ENCODE measurements at places on chromosomes 6 and 20. TPM values are rescaled to one million over a fixed set of nuclear protein-coding genes. Genes with fewer than 3 reads are reported as not detected.
A peak's percentile ranks its signal among the peaks of the same experiment; 100 is the strongest.

GRCh38 chr6:13159300-13159699 is 169.0 kb downstream of the TBC1D7 start:
- no peak for DNase-seq

DNA sequence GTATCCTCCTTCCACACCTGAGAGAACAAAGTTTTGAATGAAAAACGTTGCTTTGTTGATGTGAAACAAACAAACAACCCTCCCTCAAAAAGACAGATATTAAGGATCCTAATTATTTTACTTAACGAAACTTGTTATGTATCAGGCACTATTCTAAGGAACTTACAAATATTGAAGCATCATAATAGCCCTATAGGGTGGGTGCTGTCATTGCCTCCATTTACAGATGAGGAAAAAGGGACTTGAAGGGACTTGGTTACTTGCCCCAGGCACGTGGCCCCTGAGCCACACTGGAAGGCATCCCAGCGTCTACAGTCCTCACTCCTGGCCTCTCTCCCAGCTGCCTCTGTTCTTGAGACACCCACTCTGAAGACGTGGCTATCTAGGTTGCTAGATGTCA is 20.2 kb upstream of the OLIG3 start:
- no peak for DNase-seq

GRCh38 chr6:98827295-98828159 is 6.8 kb upstream of the POU3F2 start:
- DNase-seq = no peak

DNA sequence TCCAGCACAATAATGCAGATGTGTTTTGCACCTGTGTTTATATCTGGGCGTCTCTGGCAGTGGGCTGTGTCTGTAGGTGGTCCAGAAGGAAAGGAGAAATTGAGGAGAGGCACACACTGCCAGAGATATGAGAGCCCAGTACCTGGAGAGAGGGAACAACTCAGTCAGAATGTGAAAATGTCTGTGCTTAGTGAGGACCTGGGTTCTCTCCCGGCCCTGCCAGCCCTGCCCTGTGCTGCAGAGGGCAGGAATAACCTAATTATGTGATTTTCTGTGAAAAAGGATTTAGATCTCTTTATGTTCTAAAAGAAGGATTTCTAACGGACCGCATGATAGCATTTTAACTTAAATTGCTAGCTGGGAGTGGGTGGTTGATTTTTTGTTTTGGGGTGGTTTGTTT is 8.3 kb upstream of the EXOC2 start:
- no peak for DNase-seq

DNA sequence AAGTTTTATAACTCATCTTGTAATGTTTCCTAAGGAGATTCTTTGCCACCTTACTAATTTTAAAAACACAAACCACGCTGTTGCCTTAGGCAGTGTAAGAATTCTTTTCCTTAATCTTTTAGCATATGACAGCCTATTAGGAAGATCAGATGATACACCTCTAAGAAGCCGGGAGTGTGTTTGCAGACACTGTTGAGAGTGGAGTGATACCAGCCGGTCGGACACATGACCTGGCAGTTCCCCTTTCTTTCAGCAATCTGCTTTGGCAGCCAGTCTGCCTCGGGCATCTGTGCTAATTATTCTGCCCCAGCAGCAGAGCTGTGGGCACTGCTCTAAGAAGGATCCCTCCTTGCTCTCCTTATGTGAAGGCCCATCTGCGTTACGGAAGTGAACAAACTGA is 50.9 kb downstream of the PLCB4 start:
- peak; percentile 63 for DNase-seq

The MUC22 gene
- not detected for total RNA-seq

The VNN1 gene
- 4.0 TPM for total RNA-seq

The NDUFAF5 gene
- 2.3 TPM for total RNA-seq

DNA sequence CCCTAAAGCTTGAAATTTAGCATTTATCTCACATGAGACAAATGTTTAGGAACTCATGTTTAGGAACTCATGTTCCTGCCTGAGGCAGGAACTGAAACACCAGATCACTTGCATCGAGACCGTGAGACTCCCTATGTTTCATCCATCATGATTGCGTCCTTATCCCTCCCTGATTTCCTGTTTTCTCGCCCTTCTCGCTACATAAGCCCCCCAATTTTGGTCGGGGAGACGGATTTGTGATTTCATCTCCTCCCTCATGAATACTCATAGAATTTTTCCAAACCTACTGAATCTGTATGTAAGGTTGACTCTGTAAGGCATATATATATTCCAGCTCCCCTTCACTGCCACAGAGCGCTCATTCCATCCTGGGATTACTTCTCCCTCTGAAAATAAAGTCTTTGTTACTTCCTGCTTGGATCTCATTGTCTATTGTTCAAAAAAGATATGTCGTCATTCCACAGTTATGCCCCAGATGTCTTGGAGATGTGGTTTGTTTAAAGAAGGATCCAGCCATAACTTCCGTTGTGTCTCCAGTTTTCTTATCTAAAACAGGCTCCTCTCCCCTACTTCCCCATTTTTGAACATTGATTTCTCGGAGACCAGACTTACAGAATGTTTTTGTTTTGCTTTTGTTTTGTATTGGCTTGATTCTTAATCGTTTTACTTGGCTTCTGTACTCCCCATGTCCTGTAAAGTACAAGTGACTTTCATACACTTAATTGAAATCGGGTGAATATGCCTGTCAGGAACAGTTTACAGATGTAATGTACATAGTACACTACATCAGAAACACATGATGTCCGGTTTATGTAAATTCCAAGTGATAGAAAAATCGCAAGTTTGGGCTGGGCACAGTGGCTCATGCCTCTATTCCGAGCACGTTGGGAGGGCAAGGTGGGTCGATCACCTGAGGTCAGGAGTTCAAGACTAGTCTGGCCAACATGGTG is 118.7 kb downstream of the HFE start:
- no peak for DNase-seq

GRCh38 chr20:34831936-34832335 is 6.5 kb upstream of the NCOA6 start:
- DNase-seq = no peak

- DNase-seq = peak; percentile 92
Measured at GRCh38 chr6:43798688-43799444, 28.9 kb downstream of the VEGFA start.

- no peak for DNase-seq
Measured at GRCh38 chr20:1918491-1919165, 23.4 kb downstream of the SIRPA start.

DNA sequence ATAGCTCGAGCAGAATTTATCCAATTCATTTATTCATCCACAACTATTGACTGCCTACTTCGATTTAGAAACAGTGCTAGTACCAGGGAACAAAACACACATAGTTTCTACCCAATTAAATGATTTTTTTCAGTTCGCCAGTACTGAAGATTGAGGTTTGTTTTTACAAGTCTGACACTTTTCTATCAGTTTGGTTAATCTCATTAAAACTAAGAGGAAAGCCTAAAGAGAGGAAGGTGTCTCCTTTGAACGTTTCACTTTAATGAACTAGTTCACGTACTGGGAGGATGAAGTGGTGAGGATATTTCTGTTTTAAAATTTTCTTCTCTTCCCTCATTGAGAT is 570 bp upstream of the ANKS1A start:
- DNase-seq = no peak

DNA sequence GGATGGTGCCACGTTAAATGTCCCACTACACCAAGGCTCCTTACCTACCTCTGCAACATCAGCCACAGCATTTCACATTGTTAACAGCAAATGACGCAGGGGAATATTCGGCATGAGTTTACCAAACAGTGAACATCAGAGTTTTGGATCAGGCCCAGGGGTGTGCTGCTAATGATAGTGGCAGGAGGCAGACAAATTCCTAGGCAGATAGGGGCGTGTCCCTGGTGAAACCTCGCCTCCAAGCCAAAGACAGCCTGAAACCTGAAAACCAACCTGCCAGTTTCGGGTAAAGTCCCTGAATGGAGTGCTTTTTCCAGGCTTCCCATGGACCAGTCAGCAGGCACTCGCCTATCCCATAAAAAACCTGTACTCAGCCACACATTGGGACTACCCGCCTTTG is 133.6 kb downstream of the SH3BGRL2 start:
- DNase-seq = no peak

Measured in stomach (tissue), 19 donors.